ENCODE measurements at places on chromosomes 7 and 10. TPM values are rescaled to one million over a fixed set of nuclear protein-coding genes. Genes with fewer than 3 reads are reported as not detected.

DNA sequence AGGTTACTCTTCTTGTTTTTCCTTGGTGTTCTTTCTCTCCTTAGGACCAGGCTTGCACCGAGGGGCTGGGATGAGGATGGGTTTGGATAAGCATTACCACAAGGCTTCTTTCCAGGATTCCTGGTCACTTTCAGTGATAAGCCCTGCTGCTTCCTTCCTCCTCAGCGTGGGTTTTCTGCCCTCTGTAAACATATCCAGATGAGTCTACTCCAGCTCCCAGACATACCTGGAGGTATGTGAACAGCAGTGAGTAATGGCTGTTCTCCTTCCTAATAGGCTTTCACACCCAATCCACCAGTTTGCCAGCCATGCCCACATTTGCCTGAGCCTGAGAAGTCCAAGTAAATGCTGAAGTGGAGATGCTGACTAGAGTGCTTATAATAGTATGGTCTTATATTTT lies 229.8 kb upstream of the YAE1 start:
- no peak overlapping the region for H3K27ac ChIP-seq
- no peaks in the 10 kb centered on the region for H3K4me1 ChIP-seq
- peaks cover 11% of the 10 kb centered on the region for H3K27me3 ChIP-seq
- H3K4me3 ChIP-seq, result no peak overlapping the region
- no peaks in the 10 kb centered on the region for H3K36me3 ChIP-seq
- no peak for DNase-seq

TBX20 gene
- not detected for total RNA-seq

DNA sequence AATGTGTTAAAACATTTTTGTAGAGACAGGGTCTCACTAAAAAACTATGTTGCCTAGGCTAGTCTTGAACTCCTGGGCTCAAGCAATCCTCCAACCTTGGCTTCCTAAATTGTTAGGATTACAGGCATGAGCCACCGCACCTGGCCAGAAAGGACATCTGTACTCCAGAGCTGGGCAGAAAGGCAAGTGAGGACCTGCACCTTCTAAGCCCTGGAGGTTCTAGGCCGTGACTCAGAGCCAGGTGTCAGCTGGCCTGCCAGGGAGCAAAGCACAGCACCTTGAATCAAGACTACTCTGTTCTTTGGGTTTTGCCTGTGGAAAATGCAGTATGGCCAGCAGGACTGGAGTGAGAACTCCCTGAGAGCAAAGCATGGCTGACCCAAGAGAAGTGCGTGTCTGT lies 396.5 kb downstream of the ADRA2A start:
- no peak overlapping the region for H3K4me3 ChIP-seq
- DNase-seq, result no peak
- no peak overlapping the region for H3K27ac ChIP-seq
- no peaks in the 10 kb centered on the region for H3K36me3 ChIP-seq

GRCh38 chr7:23264916-23265458 lies 18.4 kb downstream of the GPNMB start:
- no peaks in the 10 kb centered on the region for H3K4me1 ChIP-seq
- no peaks in the 10 kb centered on the region for H3K27me3 ChIP-seq
- 0 out of 2 replicates have a peak, but pooled peaks cover 5% of the 10 kb centered on the region for H3K36me3 ChIP-seq
- DNase-seq, result no peak
- no peak overlapping the region for H3K4me3 ChIP-seq
- H3K27ac ChIP-seq, result no peak overlapping the region

NEUROD6 gene
- total RNA-seq, result not detected

MEOX2 gene
- total RNA-seq, result not detected

GRCh38 chr7:130410868-130411541 lies 29.8 kb downstream of the CEP41 start:
- DNase-seq, result no peak
- no peaks in the 10 kb centered on the region for H3K36me3 ChIP-seq
- no peak overlapping the region for H3K4me3 ChIP-seq
- 0 out of 2 replicates have a peak, but pooled peaks cover 2% of the 10 kb centered on the region for H3K27me3 ChIP-seq
- no peak overlapping the region for H3K27ac ChIP-seq
- H3K4me1 ChIP-seq, result peaks cover 9% of the 10 kb centered on the region

PNLIPRP2 gene
- not detected for total RNA-seq

DNA sequence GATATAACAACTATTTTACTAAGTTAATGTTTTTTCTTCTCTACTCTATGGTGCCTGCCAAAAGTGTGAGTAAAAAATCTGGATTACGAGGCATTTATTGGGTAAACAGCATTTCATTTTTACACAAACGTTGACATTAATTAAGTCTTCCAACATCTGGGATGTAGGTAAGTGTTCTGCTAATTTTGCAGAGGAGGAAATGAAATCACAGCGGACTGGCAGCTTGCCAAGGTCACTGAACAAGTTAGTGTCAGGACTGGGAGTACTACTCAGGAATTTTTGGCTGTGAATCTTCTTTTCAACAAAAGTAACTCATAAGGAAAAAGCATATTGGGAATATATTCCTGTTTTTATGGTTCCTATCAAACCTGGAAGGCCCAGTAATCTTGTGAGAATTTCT lies 612.1 kb upstream of the FZD8 start:
- DNase-seq, result no peak
- H3K4me1 ChIP-seq, result no peaks in the 10 kb centered on the region
- no peaks in the 10 kb centered on the region for H3K27me3 ChIP-seq
- no peak overlapping the region for H3K4me3 ChIP-seq
- H3K36me3 ChIP-seq, result no peaks in the 10 kb centered on the region
- H3K27ac ChIP-seq, result no peak overlapping the region

DNA sequence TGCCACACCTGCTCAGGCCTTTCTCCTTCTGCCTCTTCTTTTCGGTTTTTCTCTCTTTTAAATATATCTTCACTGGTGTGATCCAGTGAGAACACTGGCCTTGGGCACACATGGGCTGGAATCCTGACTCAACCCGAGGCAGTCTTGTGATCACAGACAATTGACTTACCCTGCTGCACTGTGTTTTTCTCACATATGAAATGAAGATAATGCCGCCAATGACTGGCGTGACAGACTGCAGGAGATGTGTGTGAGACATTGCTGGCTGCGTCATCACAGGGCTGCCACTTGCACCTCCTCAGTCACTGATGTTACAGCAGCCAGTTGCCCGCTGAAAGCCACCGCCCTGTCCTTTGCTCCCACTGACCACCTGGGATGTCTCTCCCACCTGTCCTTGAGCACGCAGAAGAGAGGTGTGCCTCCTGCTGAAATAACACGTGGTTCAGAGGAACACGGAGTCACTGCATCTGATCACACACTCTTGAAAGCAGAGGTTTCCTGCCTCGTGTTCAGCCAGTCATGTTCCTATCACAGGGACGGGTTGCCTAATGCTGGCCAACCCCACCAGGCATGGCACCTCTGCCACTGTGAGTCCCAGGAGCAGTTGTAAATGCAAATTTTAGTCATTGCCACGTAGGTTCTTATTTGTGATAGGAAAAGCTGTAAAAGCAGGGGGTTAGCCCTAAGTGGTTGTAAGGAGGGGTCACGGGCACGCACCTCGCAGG lies 124.6 kb upstream of the LANCL2 start:
- H3K36me3 ChIP-seq, result no peaks in the 10 kb centered on the region
- peaks cover 32% of the 10 kb centered on the region for H3K4me1 ChIP-seq
- no peak for DNase-seq
- no peak overlapping the region for H3K27ac ChIP-seq
- no peak overlapping the region for H3K4me3 ChIP-seq
- H3K27me3 ChIP-seq, result peaks cover 10% of the 10 kb centered on the region

DNA sequence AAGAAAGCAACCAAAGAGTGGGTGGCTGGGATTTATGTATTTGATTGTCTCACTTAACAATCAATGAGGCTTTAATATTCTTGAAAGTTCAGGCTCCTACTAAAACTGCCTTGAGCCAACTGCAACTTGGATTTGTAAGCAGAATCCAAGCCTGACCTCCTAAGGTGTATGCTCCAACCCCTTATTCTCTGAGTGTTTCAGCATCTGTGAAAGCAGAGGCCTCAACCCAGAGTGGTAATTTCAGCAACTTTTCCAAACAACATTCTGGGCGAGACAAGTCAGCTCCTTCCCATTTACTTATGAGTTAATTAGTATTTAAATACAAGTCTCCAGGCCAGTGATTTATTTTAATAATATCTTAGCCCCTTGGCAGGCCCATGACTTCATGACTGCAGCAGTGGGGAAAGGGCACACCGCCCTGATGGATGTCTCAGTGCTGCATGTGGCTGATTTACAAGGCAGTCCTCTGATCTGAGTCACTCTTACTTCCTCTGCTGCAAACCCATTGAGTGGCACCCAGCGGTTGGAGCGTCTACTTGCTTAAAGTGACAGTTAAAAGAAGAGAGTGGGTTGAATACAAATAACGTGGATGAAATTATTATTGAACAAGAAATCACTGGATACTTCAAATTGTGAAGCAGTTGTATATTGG lies 209.1 kb downstream of the TRIL start:
- H3K27me3 ChIP-seq, result no peaks in the 10 kb centered on the region
- no peaks in the 10 kb centered on the region for H3K36me3 ChIP-seq
- peak; percentile 78 for DNase-seq
- H3K4me1 ChIP-seq, result peaks cover 28% of the 10 kb centered on the region
